ENCODE measurements at places on chromosomes 3 and 15. TPM values are rescaled to one million over a fixed set of nuclear protein-coding genes. Genes with fewer than 3 reads are reported as not detected.

GRCh38 chr3:160403796-160404470 lies 4.5 kb downstream of the SMC4 start:
- DNase-seq, result no peak
- H3K36me3 ChIP-seq, result peaks cover 36% of the 10 kb centered on the region
- peak overlapping the region; percentile 99 for H3K4me3 ChIP-seq
- H3K4me1 ChIP-seq, result peaks cover 30% of the 10 kb centered on the region

- H3K27ac ChIP-seq, result no peak overlapping the region
- no peaks in the 10 kb centered on the region for H3K27me3 ChIP-seq
- no peak overlapping the region for H3K4me3 ChIP-seq
- DNase-seq, result no peak
- H3K4me1 ChIP-seq, result no peaks in the 10 kb centered on the region
- H3K36me3 ChIP-seq, result no peaks in the 10 kb centered on the region
These were observed 10.6 kb upstream of the KIF23 start for GRCh38 chr15:69403594-69403993.

DNA sequence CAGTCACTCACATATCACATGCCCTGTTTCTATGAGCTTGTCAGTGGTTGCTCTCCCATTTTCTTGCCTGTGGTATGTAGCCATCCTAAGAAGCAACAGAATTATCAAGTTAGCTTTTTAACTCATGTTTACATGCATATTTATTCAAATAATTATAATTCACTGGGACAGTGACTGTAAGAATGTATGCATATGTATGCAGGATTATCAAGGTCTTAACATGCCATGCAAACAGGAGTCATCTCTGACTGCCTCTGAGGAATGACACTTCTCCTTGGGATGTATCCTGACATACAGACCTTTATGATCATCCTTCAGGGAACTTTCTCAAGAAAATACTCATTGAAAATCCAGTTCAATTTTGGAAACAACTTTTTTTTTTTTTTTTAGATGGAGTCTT lies 240.9 kb downstream of the CPNE4 start:
- DNase-seq, result no peak
- H3K27ac ChIP-seq, result no peak overlapping the region
- H3K27me3 ChIP-seq, result peaks cover 9% of the 10 kb centered on the region
- H3K4me3 ChIP-seq, result no peak overlapping the region
- peaks cover 38% of the 10 kb centered on the region for H3K4me1 ChIP-seq

DNA sequence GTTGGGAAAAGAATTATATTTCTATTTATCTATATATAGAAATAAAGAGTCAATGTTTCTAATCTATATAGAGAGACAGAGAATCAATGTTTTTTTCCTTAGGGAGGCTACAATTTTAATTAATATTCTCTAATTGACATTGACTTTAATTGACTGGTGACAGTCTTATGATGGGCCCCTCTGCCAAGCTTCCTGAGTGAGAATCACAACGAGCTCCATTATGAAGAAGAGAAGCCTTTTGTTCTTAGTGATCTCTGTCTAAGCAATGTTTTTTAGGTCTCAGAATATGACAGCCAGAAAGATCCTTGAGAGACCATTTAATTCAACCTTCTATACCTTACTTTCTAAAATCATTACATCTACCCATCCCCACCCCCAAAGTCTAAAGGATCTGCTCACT lies 70.9 kb downstream of the IGSF11 start:
- no peaks in the 10 kb centered on the region for H3K36me3 ChIP-seq
- no peaks in the 10 kb centered on the region for H3K27me3 ChIP-seq
- H3K27ac ChIP-seq, result no peak overlapping the region
- H3K4me3 ChIP-seq, result no peak overlapping the region
- no peak for DNase-seq
- peaks cover 32% of the 10 kb centered on the region for H3K4me1 ChIP-seq

- no peak overlapping the region for H3K27ac ChIP-seq
- no peak for DNase-seq
- no peak overlapping the region for H3K4me3 ChIP-seq
These were observed 42.6 kb upstream of the TMCO5A start for GRCh38 chr15:37891766-37892368.

GRCh38 chr15:72319360-72319984 lies 485 bp downstream of the CELF6 start:
- peaks cover 12% of the 10 kb centered on the region for H3K4me1 ChIP-seq
- H3K36me3 ChIP-seq, result peaks cover 7% of the 10 kb centered on the region
- H3K27ac ChIP-seq, result no peak overlapping the region
- DNase-seq, result peak; percentile 90

- no peak for DNase-seq
- H3K27ac ChIP-seq, result no peak overlapping the region
- peaks cover 14% of the 10 kb centered on the region for H3K4me1 ChIP-seq
- H3K27me3 ChIP-seq, result no peaks in the 10 kb centered on the region
These were observed 4.2 kb downstream of the NCKIPSD start for GRCh38 chr3:48681541-48681880.

- peak overlapping the region; percentile 94 for H3K27ac ChIP-seq
- H3K4me3 ChIP-seq, result peak overlapping the region; percentile 98
- no peak for DNase-seq
These were observed 2.5 kb upstream of the NLGN1 start for GRCh38 chr3:173395073-173395411.

DNA sequence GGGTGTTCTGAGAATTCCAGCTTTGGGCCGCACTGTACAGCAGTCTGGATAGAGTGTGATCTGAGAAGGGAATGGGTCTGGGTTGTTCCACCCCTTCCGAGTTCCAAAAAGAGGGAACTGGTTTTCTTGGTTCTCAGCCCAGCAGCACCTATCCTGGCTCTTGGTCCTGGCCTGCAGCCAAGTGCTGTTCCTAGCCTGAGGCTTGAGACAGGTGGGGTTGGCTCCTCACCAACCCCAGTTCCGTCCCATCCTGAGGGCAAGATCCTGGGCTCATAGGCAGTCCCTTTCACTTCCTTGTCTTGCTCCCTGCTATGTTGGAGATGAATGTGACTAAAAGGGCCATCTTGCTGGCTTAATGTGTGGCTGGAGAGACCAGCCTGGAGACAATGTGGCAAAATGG lies 15.2 kb downstream of the IVD start:
- H3K4me1 ChIP-seq, result peaks cover 14% of the 10 kb centered on the region
- H3K27me3 ChIP-seq, result no peaks in the 10 kb centered on the region
- no peak overlapping the region for H3K4me3 ChIP-seq
- H3K36me3 ChIP-seq, result peaks cover 14% of the 10 kb centered on the region

The MORC1 gene
- not detected for total RNA-seq

The GPR156 gene
- total RNA-seq, result 0.72 TPM

The PLCH1 gene
- 8.8 TPM for total RNA-seq

The SAMMSON gene
- total RNA-seq, result 0.13 TPM

The ZNF860 gene
- total RNA-seq, result 6.5 TPM

The IL20RB gene
- 2.3 TPM for total RNA-seq
